ENCODE measurements at places on chromosomes 1 and 21.
A peak's percentile ranks its signal among the peaks of the same experiment; 100 is the strongest.

- DNase-seq: no peak
Measured at GRCh38 chr1:108665771-108666170, 4.9 kb upstream of the HENMT1 start.

GRCh38 chr21:42674351-42674940 is 21.0 kb downstream of the PDE9A start:
- no peak for DNase-seq

DNA sequence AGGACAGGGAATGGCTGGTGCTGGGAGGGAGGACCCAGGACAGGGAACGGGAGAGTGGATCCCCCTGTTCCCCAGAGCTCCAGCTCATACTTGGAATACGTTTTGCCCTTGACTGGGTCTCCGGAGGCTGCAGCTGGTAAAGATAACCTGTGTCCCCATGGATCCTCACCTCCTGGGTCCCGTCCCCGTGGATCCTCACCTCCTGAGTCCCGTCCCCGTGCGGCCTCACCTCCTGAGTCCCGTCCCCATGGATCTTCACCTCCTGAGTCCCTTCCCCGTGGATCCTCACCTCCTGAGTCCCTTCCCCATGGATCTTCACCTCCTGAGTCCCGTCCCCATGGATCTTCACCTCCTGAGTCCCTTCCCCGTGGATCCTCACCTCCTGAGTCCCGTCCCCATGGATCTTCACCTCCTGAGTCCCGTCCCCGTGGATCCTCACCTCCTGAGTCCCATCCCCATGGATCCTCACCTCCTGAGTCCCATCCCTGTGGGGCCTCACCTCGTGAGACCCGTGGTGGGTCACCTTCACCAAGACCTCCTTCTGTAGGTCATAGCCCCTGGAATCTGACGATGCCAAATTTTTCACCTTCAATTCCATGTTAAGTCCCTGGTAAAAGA is 61.4 kb downstream of the SCCPDH start:
- DNase-seq: peak; percentile 6

DNA sequence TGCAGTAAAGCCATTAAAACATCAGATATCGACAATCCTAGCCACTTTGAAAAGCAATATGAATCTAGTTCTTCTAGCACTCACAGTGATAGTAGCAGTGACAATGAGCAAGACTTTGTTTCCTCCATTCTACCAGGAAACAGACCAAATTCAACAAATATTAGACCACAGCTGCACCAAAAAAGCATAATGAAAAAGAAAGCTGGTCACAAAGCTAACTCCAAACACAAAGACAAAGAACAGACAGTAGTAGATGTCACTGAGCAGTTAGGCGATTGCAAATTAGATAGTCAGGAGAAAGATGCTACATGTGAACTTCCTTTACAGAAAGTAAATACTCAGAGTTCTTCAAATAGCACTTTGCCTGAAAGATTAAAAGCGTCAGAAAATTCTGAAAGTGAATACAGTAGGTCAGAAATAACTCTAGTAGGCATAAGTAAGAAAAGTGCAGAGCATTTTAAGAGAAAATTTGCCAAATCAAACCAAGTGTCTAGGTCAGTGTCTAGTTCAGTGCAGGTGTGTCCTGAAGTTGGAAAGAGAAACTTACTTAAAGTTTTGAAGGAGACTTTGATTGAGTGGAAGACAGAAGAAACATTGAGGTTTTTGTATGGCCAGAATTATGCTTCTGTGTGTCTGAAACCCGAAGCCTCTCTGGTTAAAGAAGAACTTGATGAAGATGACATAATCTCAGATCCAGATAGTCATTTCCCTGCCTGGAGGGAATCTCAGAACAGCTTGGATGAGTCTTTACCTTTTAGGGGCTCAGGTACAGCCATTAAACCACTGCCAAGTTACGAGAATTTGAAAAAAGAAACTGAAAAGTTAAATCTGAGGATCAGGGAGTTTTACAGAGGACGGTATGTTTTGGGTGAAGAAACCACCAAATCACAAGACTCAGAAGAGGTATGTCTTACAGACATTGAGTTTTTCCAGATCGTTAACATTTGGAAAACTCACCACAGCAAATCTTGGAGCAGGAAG is 24.9 kb downstream of the RPAP2 start:
- DNase-seq: no peak

GRCh38 chr1:25765136-25765922 is 34.7 kb upstream of the SELENON start:
- DNase-seq: no peak

GRCh38 chr1:100517515-100517914 is 20.4 kb upstream of the GPR88 start:
- no peak for DNase-seq

DNA sequence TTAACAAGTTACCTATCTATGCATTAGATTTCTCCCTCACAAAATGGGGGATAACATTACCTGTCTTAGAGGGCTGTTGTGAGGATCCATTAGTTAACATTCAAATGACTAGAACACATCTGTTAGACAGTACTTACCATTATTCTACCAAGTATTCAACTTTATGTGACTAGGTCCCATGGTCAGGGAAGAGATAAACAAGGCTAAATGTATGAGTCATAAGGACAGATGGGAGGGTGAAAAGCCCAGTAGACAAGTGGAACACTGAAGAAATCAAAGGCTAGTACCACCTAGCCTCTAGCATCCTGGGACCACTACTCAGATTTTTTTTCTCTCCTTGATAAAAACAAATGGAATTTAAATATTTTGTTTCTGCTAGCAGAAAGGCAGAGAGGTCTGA is 9.0 kb upstream of the VHLL start:
- no peak for DNase-seq
